ENCODE measurements at places on chromosomes 5 and 9.

GRCh38 chr5:94057217-94057616 is 315.8 kb upstream of the POU5F2 start:
- DNase-seq, result no peak

GRCh38 chr5:114192108-114192507 is 169.8 kb upstream of the KCNN2 start:
- no peak for DNase-seq

- DNase-seq, result no peak
These were observed 120.5 kb downstream of the ADAMTS2 start for GRCh38 chr5:179224741-179225140.

- no peak for DNase-seq
These were observed 23.0 kb upstream of the PPARGC1B start for GRCh38 chr5:149707097-149707496.

DNA sequence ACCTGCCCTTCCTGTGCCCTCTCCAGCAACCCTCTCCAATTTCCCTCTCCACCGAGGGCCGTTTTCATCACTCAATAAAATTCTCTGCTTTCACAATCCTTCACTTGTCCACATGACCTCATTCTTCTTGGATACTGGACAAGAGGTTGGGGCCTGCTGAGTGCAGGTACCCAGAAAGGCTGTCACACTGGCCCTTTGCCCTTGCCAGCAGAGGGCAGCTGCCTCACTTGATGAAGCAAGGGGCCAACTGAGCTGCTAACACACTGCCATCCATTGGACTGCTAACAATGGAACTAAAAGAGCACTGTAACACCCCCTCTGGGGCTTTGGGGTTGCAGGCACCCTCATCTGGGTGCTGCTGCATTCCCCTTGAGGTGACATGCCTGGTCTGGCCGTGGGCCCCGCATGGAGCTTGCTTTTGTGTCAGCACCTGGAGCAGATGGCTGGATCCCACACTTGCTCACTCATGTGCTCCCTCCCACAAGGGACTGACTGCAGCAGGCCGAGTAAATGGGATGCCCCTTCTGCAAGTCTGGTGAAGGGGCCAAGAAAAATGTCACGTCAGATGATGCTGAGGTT is 308.1 kb upstream of the ADCY2 start:
- DNase-seq, result no peak

DNA sequence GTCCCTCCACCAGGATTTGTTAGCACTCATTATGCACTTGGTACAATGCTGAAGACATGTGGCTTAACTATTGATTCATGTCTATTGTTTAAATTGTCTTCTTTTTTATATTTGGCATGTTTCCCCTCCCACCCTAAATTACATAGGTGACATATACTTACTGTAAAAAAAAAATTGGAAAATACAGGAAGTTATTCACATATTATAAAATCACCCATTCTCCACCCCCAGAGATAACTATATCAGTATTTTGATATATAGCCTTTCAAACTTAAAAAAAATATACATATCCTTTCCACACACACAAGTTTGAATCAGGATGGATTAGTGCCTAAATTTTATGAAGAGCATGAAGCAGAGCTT is 87.6 kb downstream of the FGF1 start:
- no peak for DNase-seq

DNA sequence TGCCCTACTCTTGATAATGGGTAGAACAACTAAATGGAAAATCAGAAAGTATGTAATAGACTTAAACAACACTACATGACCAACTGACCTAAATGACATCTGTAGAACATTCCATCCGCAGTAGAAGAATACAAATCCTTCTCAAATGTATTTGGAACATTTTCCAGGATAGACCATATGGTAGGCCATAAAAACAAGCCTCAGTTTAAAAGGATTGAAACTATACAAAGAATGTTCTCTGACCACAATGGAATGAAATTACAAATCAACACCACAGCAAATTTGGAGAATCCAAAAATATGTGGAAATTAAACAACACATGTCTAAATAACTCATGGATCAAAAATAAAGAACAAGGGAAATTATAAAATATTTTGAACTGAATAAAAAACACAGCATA is 189.2 kb downstream of the NDUFS4 start:
- DNase-seq, result no peak

- no peak for DNase-seq
These were observed 477.3 kb downstream of the ISL1 start for GRCh38 chr5:51860532-51861018.

Data from stimulated activated CD4-positive, alpha-beta T cell treated with anti-CD3 and anti-CD28 coated beads, Interleukin-4, amount 100 ng/mL, for 1 hour (primary cell).